ENCODE measurements at places on chromosomes 7 and 10. TPM values are rescaled to one million over a fixed set of nuclear protein-coding genes. Genes with fewer than 3 reads are reported as not detected.

The CCDC136 gene
- total RNA-seq: 19.4 TPM

The FXYD4 gene
- not detected for total RNA-seq

The PRSS58 gene
- total RNA-seq: not detected

The COL1A2 gene
- total RNA-seq: 0.24 TPM

The LIPJ gene
- not detected for total RNA-seq

The GIMAP2 gene
- total RNA-seq: 3.8 TPM

The ZNF107 gene
- 4.1 TPM for total RNA-seq

The CFAP46 gene
- not detected for total RNA-seq

The MMP21 gene
- total RNA-seq: not detected

The ZNF138 gene
- total RNA-seq: 9.0 TPM

The EN2 gene
- 5.5 TPM for total RNA-seq

The GPR37 gene
- total RNA-seq: 3.3 TPM

The MOGAT3 gene
- total RNA-seq: not detected

The CCDC146 gene
- 0.91 TPM for total RNA-seq

The WDFY4 gene
- not detected for total RNA-seq

The CTBP2 gene
- total RNA-seq: 94.7 TPM

The SPRN gene
- not detected for total RNA-seq

The RSPH10B2 gene
- total RNA-seq: 0.11 TPM

The LRRD1 gene
- total RNA-seq: 0.15 TPM

The LRRC18 gene
- not detected for total RNA-seq

The ANKRD7 gene
- not detected for total RNA-seq

The NKX6-2 gene
- not detected for total RNA-seq

The SRRM3 gene
- total RNA-seq: 4.2 TPM

The TNKS2 gene
- 17.1 TPM for total RNA-seq

The TMEM176B gene
- not detected for total RNA-seq

The EPHA1 gene
- 0.04 TPM for total RNA-seq

The KRIT1 gene
- 47.8 TPM for total RNA-seq

The TMEM196 gene
- not detected for total RNA-seq

The POT1 gene
- total RNA-seq: 22.3 TPM

The KLF14 gene
- total RNA-seq: 0.45 TPM

The ASB15 gene
- total RNA-seq: not detected

The NPY4R gene
- not detected for total RNA-seq

The WIPF3 gene
- total RNA-seq: not detected

The SLC26A3 gene
- total RNA-seq: not detected

Data from A375 (cell line).